ENCODE measurements at places on chromosomes 12 and 14.

DNA sequence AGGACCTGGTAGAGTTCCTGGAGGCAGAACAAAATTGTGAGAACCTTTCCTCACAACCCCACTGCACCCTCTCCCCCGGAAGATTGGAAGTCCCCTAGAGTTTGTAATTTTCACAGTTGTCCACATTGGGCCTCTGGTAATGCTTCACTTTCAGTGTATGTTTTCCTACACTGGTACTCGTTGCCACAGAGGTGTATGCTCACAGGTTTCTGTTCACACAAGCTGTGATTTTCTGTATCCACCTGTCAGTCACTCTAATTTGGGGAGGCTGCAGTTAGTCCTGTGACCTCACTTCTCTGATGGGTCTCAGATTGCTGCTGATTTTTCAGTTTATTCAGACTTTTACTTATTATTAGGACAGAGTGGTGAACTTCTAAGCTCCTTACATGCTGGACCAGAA lies 66.4 kb upstream of the BMP4 start:
- DNase-seq: no peak

- DNase-seq: peak; percentile 37
Measured at GRCh38 chr14:103624860-103625259, 4.2 kb upstream of the KLC1 start.

DNA sequence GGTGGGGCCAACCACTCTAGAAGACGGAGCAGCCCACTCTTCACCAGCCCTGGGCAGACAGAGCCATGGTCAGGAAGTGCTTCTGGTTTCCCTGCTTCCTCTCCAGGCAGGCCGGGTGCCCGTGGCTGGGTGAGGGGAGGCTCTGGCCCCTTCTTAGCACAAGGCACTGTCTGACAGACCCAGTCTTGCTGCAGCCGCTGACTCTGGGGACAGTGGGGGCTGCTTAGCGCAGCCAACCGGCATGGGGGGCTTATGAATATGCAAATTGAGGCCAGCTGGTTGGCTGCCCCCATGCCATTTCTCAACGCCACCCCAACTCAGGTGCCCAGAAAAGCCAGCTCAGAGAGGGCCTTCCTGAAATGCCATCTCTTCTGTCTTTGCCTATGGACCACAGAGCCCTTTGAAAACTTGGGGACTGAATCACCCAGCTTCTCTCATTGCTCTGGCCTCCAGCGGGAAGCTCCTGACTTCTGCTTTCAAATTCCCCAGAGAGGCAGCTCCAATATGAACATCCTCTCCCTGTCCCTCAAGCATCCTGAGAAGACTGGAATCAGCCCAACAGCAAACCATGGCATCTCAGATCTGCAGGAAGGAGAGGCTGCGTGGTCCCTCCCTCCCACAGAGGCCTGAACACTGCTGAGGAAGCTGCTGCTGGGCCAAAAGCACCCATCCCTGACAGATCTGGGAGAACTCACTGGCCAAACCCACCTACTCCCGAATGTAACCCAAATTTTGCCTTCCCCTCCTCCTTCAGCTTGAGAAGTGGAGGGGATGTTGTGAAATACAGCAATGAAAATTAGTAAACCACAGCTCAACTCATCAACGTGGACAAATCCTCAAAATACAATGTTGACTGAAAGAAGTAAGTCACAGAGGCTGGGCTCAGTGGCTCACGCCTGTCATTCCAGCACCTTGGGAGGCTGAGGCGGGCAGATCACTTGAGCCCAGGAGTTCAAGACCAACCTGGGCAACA lies at the start of gene PROX2:
TSS of gene PROX2 (minus strand) at position 205 of the 973 bp plus-strand sequence. CDS start 12,311 bp downstream, outside the sequence.
- peak; percentile 39 for DNase-seq

GRCh38 chr12:1398673-1399072 lies 195.7 kb downstream of the FBXL14 start:
- DNase-seq: no peak

DNA sequence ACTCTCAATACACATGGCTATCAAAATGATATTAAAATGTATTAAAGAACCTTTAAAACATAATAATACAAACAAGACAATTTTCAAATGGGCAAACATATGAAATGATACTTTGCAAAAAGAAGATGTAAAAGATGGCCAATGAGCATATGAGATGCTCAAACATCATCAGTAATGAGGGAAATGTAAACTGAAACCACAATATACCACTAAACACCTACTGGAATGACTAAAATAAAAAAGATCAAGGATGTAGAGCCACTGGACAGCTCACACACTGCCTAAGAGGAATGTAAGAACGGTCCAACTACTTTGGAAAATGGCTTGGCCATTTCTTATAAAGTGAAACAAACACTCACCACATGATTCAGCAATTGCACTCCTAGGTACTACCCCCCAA lies 97.2 kb upstream of the BBS10 start:
- DNase-seq: no peak

DNA sequence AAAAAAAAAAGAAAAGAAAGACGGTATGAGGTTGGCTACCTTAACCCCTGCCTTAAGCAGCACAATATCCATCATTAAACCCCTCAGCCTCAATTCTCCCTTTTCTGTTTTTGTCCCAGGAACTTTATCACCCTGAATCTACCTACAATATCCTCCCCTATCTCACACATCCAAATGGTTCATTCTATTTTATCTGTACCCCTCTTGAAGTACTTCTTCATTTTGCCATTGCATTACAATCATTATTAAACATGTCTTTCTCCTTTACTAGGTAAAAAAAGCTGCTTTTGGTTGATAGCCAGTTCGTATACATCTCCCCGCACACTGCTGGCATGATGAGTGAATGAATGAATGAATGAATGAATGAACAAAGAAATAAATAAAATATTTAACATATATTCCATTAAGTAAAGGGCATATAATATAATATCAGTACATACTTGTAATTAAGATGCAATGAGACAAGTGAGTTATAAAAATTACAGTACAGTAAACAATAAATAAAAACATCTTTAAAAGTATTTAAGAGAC lies 364 bp upstream of the GPR65 start:
- no peak for DNase-seq

GRCh38 chr12:48026060-48026827 lies 22.0 kb upstream of the COL2A1 start:
- no peak for DNase-seq

- DNase-seq: no peak
Measured at GRCh38 chr14:86739761-86740160, 1209.8 kb downstream of the FLRT2 start.

GRCh38 chr14:95725685-95726336 lies 11.9 kb upstream of the TCL1A start:
- no peak for DNase-seq

GRCh38 chr14:65958664-65959562 lies 527.3 kb upstream of the CCDC196 start:
- DNase-seq: no peak

- no peak for DNase-seq
Measured at GRCh38 chr14:103108749-103109207, 14.3 kb downstream of the EXOC3L4 start.

DNA sequence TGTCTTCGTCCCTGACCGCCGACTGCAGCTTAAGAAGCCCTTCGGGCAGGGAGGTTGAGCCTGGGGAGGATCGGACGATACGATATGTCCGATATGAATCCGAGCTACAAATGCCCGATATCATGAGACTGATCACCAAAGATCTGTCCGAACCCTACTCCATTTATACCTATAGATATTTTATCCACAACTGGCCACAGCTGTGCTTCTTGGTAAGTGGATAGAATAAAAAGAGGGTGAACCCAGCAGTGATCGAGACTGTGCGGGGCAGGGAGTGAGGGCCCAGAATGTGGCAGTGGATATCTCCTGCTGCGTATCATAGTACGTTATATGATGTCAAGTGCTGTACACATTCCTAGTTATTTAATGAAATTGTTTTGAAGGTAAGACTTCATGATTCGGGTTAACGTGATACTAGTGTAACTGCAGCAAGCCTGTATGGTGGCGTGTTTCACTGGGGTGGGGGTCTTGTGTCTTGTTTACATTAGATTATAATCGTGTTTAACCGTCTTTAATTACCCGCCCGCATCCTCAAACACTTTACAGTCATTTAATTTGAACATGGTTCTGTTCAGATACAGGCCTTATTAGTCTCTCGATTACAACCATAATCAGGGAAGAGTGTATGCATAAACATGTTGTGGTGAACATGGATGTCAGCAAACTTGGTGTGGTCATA lies 1.3 kb downstream of the NAA30 start:
- no peak for DNase-seq

- no peak for DNase-seq
Measured at GRCh38 chr14:65075628-65076325, 26.5 kb downstream of the MAX start.

GRCh38 chr12:26713885-26714383 lies 119.1 kb downstream of the ITPR2 start:
- no peak for DNase-seq

DNA sequence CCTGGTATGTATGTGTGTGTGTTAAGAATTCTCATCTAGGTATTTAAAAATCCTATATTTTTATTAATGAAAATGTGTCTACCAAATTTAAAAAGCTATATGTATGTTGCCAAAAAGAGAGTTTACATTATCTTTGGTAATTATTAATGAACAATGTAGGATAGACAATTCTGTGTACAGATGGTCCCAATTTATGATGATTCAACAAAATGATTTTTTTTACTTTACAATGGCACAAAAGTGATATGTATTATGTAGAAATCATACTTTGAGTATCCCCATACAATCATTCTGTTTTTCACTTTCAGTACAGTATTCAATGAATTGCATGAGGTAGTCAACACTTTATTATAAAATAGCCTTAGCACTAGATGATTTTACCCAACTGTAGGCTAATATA lies 39.4 kb downstream of the IRAK3 start:
- no peak for DNase-seq

DNA sequence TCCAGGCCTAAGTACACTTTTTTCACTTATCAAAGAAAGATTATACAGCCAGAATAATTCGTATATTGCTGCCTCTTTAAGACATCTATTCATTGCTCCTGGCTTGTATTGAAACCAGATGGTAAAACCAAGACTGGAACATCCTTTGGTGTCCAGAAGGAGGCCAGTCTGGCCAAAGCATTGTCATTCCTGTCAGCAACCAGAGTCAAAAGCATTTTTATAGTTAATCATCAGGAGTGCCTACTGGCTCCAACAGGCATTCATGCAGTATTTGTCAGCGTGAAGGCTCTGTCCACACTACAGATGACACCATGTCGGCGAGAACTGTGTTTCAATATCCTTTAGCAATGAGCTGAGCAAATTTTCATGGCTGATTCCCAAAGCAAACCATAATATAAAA lies 118.0 kb upstream of the G2E3 start:
- no peak for DNase-seq

All from activated naive CD4-positive, alpha-beta T cell treated with anti-CD3 and anti-CD28 coated beads, Interleukin-2, amount 10 ng/mL, durations not matched to agents 7 days and 5 days (primary cell).